ENCODE measurements at places on chromosomes 3 and 15.

DNA sequence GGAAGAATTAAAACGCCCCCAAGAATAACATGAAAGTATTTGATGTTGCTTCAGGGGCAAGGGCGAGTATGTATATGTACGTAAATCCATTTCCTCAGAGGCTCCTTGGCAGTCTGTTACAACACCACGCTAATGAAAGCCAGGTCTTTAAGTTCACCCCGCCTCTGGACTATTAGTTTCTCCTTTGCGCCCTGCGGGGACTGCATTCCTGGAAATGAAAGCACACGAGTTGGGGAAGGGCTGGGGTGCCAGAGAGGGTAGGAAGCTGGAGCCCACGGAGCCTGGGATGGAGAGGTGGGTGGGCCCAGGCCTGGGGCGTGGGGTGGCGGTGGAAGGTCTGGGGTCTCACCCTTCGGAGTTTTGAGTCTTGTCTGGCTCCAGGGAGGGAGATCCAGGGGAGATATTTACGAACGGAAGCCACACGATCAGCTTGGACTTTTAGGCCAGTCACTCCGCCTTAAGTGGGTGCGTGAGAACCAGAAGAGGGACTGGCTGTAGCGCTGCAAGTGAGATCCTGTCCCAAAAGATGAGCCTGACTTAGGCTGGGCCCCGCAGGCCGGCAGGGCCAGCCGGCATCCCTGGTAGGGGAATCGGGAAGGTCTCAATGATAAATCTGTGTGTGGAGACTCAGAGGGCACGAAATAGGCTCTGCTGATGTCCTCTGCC is 1.6 kb upstream of the PLCL2 start:
- no peak for DNase-seq

GRCh38 chr3:8931342-8931741 is 31.9 kb downstream of the RAD18 start:
- DNase-seq, result no peak

- DNase-seq, result no peak
Measured at GRCh38 chr15:101599091-101599490, 53.1 kb downstream of the TM2D3 start.

DNA sequence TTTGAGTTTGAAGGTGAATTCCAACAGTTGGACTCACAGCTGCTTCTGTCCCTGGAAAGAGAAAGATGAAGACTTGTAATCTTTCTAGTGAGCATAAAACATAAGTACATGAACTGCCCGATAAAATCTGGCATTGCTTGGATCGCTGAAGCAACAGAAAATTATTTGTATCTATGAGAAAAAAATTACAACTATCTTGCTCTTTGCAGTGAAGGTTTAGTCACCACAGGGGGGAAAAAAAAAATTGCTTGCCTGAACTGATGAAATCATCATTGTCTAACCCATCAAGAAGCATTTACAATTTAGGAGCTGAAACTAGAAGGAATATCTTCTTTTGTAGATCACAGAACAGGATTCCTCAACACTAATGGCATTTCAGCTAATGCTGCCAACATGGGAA is 20.0 kb downstream of the TMEM207 start:
- DNase-seq, result no peak

- DNase-seq, result no peak
Measured at GRCh38 chr3:59408047-59408624, 358.3 kb upstream of the CFAP20DC start.

- DNase-seq, result no peak
Measured at GRCh38 chr3:88775026-88775690, 332.3 kb upstream of the EPHA3 start.

DNA sequence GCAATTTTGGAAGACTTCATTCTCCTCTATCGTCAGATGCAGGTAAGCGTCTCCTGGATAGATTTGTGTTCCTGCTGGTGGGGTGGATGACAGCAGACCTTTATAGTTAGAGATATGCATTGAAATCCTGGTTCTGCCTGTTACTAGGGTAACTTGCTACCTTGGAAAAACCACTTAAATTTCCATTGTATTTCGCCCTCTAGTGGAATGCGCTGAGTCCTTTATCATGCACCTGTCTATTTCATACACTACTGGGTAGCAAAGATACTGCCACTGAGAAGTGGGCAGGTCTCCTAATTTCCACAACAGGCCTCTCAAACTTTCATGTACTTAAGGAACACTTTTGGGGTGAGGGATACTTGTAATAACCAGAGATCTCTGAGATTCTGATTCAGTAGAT is 209.5 kb upstream of the SUCLG2 start:
- peak; percentile 12 for DNase-seq

DNA sequence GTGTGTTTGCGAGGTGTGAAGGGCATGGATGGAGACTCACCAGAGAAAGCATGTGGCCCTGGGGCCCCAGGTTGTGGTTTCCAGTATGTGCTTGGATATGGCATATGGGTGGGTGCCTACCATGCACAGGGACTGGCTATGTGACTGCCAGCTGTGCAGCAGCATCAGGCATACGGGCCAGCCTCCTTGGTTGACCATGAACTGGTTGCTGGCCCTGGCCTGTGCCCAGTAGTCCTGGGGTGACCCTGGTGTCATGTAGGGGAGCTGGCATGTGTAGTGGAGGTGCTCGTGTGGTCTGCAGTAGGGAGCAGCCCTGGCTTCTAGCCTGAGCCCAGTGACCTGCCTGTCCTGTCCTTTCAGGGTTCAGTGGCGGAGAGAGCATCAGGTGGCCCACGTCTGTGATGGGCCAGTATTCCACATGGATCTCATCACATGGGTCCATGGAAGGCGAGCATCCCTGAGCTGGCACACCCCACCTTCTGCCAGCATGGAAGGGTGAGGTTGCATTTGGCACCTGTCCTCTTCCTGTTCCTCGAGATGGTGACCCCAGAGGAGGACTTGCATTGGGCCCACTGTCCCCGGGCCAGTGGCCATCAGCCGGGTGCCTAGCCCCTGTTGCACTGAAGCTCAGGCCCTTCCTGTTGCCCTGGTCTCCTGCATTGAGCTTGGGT is 228.9 kb downstream of the SNRPN start:
- no peak for DNase-seq

GRCh38 chr3:46269556-46269955 is 27.3 kb downstream of the CCR3 start:
- DNase-seq, result no peak

DNA sequence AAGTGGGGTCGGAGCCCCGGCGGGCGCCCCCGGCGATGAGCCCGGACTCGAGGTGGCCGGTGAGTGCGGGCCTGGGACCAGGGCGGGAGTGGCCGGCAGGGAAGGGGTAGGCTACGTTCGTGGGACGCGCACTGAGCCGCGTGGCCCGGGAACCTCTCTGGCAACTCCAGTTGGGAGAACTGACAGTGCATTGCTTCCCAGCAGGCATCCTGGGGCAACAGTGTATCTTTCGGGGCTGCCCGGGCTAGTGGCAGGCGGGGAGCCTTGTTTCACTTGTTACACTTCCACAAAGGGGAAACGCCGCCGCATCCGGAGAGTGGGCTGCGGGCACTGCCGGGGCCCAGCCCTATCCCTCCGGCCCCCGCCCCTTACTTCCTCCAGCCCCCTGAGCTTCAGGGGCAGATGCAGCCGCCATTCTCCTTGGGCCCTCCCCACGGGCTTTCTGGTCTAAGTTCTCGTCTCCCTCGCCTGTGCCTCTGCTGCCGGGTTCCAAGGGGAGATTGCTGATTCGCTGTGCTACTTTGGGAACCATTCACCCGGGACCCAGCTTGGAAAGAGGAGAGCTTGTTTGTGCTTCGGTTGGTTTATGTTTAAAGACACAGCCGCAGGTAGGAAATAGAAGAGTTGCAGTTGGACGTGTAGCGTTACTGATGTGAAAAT is 675 bp downstream of the BRPF1 start:
- DNase-seq, result no peak

DNA sequence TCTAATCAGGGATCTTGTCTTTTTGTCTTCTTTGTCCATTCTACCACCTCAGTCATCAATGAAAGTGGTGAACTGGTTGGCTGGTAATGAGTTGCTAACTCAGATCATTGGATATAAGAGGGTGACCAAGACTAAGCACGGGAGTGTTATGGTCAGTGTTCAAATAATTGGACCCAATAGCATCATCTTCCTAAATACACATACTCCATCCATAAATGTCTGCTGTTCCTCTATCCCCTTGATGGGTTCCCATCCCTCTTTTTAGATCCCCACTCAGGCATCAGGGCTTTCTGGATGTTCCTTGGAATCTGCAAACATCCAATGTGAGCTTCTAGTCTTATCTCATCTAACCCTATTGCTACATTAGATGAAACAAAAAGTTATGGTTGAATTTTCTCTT is 3.5 kb downstream of the SEMA5B start:
- no peak for DNase-seq

DNA sequence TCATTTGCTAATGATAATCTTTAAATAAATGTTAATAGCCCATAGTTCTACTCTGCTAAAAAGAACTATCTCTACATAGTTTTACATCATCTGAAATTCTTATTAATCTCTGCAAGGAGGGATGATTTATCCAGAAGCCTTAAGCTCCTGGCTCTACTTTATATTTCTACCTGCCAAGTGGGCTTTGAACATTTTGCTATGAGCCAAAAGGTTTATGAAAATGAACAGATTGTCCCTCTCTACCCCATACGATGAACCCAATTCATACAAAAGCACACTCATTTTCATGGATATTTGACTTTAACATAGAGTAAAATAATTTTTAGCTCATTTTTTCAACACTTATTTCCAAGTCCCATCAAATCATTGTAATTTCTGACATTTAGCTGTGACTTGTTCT is 611.0 kb downstream of the NSUN3 start:
- no peak for DNase-seq

DNA sequence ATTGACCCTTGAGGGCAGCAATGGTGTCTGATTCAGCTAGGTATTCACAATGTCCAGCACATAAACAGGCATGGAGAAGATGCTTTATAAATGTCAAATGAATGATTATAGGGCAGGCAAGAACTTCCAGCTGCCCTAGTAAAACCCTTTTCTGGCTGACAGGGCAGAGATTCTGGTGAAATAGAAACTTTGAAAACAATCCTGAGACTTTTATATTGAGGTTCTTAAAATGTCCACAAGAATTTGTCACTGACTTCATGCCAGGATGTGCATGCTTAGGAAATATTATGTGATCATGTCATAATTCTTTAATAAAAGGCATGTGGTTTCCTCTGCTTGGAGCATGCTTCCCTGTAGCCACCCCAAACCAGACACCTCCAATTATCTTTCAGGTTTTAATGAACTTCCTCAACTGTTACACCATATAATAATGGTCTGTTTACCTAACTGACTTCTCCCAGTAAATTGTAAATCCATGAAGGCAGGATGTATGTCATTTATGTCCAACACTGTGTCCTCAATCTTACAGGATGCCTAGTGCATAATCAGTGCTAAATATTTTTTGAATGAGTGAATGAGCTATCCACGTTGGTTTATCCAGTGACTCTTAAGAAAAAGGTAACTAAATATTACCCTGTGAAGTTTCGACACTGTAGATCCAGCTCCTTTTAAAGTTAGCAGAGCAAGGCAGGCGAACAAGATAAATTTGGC is 43.4 kb upstream of the CLRN1 start:
- DNase-seq, result no peak

DNA sequence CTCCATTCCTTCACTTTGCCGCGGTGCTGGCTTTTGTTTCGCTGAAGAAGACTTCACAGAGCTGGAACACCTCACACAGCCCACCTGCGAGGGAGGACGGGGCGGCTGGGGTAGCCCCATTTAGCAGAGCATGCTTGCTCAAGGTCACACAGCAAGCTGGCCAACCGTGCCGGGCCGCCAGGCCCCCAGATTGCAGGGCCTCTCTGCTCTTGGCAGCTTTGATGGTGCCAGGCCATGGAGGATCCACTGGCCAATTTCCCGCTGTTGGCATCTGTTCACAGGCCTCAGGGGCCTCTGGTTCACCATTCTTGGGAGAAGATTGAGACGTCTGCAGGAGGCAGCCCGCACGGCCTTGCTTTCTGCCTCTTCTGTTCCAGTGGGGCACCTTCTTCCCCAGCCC is 77.9 kb upstream of the LINGO1 start:
- no peak for DNase-seq
